ENCODE measurements at places on chromosomes 1 and 21.
A peak's percentile ranks its signal among the peaks of the same experiment; 100 is the strongest.

DNA sequence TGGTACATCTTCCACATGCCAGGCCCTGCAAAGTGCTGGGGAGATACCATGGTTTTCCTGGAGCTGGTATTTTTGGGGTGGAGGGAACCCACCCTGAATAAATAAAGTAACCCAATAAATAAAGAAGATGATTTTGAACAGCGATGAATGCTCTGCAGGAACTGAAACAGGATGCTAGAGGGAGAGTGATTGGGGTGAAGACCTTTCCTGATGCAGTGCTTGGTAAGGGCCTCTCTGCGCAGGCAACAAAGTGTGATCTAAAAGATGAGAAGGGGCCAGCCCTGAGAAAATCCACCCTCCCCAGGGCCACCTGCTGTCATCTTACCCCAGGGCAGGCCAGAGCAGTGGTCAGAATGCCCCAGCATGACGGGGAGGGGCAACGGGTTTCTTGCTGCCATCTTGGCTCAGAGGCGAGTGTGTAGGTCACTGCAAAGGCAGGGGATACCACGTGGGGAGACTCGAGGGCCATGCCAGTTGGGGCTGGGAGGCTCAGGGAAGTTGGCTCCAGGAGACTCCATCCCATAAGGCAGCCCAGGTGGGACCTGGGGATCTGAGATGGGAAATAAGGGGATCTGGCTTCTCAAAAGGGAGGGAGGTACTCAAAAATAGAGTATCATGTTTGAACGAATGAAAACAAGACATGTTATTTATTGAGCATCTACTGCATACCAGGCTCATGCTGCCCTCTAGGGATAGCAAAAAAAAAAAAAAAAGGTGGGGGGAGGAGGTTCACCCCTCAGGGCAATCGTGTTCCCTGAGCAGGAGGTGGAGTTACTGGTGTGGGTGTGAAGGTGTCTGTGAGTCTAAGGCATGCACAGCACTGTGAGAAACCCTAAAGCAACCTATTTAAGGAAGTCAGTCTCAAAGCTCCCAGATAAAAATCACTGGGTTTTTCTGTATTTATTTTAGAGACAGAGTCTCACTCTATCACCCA is 2.8 kb downstream of the SRARP start:
- DNase-seq, result no peak

- DNase-seq, result no peak
These were observed 80.3 kb upstream of the ARTN start for GRCh38 chr1:43853161-43853921.

GRCh38 chr1:171055966-171056643 is 34.6 kb upstream of the FMO3 start:
- no peak for DNase-seq

DNA sequence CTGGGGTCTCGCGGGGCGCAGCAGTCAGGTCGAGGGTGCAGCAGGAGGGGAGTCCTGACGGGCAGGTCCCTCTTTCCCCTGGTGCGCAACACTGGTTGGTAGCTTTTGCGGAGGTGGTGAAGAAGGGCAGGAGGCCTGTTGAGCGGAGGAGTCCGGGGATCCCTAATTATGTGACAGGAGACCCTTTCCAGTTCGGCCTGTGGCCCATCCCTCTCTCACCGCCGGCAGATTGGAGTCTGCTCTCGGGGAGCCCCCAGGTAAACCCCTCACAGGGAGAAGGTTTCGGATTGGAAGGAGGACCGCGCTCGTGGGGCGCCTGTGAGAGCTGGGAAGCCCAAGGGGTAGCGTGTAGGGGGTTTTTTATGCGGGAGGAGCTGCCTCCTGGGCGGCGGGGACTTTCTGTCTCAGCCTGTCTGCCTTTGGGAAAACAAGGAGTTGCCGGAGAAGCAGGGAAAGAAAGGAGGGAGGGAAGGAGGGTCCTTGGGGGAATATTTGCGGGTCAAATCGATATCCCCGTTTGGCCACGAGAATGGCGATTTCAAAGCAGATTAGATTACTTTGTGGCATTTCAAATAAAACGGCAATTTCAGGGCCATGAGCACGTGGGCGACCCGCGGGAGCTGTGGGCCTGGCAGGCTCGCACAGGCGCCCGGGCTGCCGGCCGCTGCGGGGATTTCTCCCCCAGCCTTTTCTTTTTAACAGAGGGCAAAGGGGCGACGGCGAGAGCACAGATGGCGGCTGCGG is 9.5 kb downstream of the SIM2 start:
- no peak for DNase-seq

GRCh38 chr1:62849031-62849430 is 65.1 kb downstream of the ATG4C start:
- no peak for DNase-seq

DNA sequence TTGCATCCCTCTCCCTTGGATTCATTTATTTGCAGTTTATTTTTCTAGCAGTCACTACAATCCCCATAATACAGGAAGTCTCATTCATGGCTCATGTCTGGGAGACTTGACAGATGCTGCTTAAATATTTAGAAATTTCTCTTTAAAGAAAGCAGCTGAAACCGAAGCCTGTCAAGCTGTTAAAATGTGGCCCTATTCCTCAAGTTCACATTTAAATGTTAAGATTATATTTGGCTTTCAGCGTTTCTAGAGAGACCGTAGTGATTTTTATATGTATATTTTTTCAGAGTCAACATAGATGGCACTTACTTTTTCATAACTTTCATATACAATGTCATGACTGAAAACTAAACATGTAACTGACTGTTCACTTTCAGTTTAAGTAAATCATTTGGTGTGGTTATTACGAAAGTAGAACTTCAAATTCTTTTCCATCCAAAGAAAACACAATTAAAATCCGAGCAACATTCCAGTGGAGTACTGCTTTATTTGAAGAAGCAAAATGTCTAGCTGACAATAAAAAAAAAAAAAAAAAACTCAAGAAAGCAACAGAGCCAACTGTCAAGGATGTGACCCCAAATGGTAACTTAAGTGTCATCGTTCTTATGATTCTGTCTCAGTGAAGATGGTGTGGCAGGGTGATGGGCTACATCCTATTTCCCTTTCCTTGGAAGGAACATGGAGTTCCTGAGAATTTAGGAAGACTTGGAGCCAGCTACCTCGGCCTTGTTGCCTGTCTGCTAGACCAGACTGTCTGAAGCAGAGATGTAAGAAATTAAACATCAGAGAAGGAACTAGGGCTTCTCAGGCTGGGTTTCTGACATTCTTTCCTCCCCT is 37.8 kb downstream of the MIS18A start:
- no peak for DNase-seq

- DNase-seq, result no peak
These were observed 41.0 kb downstream of the TGFBR3 start for GRCh38 chr1:91844862-91845528.

DNA sequence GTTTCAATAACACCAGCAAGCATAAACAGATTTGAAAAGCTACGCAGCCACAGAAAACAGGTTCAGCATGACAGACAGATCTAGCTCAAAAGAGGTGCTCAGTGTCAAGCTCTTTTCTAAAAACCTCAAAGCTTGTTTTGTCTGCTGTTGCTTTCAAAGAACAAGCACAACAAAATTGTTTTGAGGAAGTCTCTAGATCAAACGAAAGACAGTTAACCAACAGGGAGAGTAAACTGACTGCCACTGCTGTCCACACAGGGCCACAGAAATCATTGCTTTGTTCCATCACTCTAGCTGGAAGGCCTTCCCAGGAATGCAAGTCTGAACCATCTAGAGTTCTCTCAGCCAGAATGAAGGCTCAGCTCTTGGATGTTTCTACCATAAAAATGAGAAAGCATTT is 12.8 kb downstream of the APP start:
- no peak for DNase-seq

DNA sequence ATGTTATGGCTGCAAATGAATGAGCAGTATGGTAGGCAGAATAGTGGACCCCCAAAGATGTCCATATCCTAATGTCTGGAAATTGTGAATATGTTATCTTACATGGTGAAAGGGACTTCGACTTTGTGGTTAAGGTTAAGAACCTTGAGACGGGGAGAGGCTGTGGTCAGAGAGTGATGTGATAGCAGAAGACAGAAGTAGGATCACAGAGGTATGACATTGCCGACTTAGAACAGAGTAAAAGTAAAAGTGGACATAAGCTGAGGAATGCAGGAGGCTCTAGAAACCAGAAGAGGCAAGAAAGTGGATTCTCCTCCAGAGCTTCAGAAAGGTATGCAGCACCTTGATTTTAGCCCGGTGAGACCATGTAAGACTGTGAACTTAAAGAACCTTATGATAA is 74.6 kb downstream of the CTH start:
- no peak for DNase-seq

GRCh38 chr1:86191958-86192357 is 35.4 kb upstream of the COL24A1 start:
- DNase-seq, result no peak

DNA sequence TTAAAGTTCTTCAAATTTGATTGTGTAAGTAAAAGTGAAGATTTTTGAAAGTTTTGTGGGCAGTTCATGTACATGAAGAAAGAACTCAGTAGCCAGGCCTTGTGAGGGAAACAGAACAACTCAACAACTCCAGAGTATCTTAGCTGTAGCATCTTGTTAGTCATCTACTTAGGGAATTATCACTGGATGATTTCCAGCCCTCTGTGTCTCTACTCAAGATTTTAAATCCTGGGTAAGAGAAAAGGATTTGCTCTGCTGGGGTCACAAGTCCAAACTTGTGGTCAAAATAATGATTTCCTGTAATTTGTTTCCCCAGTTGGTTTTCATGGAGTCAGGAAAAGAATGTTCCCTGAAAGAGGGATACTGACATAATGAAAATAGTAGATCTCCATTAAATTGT is 8.2 kb downstream of the OR10T2 start:
- no peak for DNase-seq

DNA sequence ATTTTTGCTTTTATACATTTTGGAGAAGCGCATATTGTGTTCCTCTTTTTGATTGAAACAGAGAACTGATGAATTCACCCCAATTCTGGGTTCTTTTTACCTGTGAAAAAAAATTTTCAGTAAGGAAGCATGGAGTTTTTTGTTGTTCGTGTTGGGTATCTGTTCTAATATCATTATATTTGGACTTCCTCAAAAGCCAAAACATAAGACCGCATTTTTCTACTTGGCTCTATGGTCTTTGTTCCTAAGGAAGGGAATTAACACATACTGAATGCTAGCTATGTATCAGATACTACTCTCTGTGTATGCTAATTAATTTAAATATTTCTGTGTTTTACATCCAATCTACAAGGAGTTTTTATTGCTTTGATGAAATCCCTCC is 12.9 kb downstream of the EPB41 start:
- DNase-seq, result no peak

GRCh38 chr1:232339073-232339472 is 290.9 kb downstream of the SIPA1L2 start:
- DNase-seq, result no peak

DNA sequence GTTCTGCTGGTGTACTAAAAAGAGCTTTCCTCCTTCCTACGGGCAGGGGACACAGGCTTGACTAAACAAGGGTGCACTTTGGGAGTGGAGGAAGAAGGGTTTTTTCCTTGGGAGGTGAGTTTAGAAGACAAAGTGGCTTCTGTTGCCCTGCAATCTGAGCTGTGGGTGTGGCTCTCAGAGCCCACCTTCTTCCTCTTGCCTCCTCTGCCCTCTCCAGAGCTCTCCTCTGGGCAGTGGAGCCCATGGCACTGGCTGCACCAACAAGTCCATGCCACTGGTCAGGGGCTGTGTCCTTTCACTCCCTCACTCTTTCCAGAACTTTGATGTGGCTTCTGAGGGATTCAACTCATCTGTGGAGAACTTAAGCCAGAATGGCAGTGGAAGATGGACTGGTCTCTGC is 25.6 kb upstream of the PSMB2 start:
- DNase-seq, result no peak

DNA sequence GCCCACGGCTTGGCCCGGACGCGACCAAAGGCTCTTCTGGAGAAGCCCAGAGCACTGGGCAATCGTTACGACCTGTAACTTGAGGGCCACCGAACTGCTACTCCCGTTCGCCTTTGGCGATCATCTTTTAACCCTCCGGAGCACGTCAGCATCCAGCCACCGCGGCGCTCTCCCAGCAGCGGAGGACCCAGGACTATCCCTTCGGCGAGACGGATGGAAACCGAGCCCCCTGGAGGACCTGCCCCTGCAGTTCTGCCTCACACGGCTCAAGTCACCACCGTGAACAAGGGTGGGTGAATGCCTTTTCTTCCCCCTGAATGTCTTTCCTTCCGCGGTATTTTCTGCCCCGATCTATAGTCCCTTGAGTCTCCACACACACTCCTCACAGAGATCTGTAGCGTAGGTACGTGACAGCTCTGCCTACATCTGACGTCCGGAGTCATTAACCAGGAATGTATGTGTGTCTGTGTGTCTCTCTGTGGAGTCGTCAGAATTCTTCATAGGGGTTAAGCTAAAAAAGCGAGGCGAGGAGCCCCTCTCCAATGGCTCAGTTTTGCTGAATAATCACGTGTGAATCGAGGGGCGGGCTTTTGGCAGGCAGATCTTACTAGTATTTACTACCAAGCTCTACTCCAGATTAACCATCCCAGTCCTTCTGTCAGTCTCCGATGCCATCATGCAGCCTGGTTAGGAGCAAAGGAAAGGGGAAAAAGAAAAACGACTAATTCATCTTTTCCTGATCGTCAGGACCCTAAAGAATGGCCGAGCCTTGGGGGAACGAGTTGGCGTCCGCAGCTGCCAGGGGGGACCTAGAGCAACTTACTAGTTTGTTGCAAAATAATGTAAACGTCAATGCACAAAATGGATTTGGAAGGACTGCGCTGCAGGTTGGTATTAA is at the start of gene CDKN2C:
CDKN2C (plus strand) TSS at position 635 of the 898 bp plus-strand sequence; CDS start at position 759, 124 bp downstream.
- DNase-seq, result peak; percentile 14

- no peak for DNase-seq
These were observed 48.6 kb downstream of the WNT2B start for GRCh38 chr1:112557385-112557784.

- DNase-seq, result no peak
These were observed 81.7 kb upstream of the TSPAN2 start for GRCh38 chr1:115170961-115171392.

- no peak for DNase-seq
These were observed 944 bp downstream of the PLPPR5 start for GRCh38 chr1:99003581-99004253.

DNA sequence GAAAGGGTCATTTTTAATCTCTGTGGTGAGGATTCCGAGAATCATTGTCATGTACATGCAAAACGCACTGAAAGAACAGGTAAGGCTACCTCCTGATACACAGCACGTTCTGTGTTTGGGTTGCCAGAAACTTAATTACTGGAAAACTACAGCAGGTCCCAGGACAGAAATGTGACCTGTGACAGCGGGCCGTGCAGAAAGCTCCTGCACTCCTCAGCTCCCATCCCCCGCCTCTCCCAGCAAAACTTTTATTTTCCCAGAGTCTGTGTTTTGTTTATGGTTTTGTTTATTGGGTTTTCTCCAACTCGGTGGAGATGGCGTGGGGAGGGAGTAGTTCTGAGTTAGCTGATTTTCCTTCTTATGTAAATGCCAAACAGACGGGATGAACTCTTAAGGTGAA is 44.7 kb downstream of the SLC44A3 start:
- no peak for DNase-seq

DNA sequence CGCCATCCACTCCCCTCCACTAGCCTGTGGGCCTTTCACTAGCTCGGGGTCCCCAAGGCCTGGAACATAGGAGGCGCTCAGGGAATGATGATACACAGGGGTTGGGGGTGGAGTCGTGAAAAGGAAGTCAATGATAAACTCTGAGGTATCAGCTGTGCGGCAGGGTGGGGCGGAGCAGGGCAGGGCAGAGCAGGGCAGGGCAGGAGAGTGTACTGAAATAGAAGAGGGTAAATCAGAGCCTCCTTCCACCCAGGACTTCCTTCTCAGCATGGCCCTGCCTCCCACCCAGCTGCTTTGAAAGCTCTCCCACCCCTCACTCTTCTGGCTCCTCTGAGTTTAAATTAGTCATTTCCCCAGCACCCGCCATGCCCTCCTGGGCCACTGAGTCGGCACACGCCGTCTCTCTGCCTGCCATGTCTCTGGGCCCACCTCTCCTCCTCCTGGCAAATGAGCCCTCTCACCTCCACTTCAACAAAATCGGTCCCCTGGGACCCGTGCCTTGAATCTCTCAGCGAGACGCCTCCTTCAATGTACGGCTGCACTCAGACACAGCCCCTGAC is 16.9 kb downstream of the CAPZB start:
- no peak for DNase-seq
